ENCODE measurements at places on chromosomes 3 and 15. TPM values are rescaled to one million over a fixed set of nuclear protein-coding genes. Genes with fewer than 3 reads are reported as not detected.

- DNase-seq: no peak
- no peak overlapping the region for H3K27ac ChIP-seq
- H3K36me3 ChIP-seq: no peaks in the 10 kb centered on the region
- H3K4me3 ChIP-seq: no peak overlapping the region
- no peaks in the 10 kb centered on the region for H3K27me3 ChIP-seq
- H3K4me1 ChIP-seq: peaks cover 7% of the 10 kb centered on the region
These were observed 21.6 kb upstream of the DUSP7 start for GRCh38 chr3:52077925-52078324.

- no peaks in the 10 kb centered on the region for H3K27me3 ChIP-seq
- no peak for DNase-seq
- no peak overlapping the region for H3K27ac ChIP-seq
- H3K4me3 ChIP-seq: no peak overlapping the region
These were observed 6.9 kb downstream of the DENND4A start for GRCh38 chr15:65785151-65785550.

DNA sequence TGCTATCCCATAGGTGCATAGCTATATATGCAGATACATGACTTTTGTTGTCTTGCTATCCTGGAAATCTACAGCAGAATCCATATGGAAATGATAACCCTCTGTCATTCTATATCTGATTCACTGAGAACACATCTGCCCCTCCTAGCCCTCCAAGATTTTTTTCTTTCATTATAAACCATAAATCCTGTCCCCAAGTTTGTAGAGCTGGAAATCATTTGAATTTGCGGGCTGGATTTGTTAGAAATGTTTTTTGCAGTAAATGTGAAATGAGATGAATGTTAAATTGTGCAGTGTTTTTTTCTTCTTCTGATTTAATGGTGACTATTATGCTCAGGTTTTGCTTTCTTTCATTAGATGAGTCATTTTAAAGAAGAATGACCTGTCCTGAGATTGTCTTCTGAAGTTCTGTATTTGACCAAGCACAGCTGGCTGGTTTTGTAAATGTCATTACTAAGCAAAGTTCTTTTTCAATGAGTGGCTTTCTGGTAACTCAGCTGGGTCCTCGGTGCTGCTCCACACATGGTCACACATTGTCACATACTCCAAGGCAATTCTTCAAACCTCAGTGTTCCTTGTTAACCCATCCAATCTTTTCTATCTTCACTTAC lies 25.3 kb upstream of the ABHD17C start:
- DNase-seq: no peak
- no peak overlapping the region for H3K4me3 ChIP-seq
- H3K27me3 ChIP-seq: no peaks in the 10 kb centered on the region
- H3K4me1 ChIP-seq: no peaks in the 10 kb centered on the region

- H3K36me3 ChIP-seq: no peaks in the 10 kb centered on the region
- H3K27me3 ChIP-seq: no peaks in the 10 kb centered on the region
- H3K4me3 ChIP-seq: no peak overlapping the region
These were observed 50.2 kb downstream of the CHDH start for GRCh38 chr3:53795789-53796560.

DNA sequence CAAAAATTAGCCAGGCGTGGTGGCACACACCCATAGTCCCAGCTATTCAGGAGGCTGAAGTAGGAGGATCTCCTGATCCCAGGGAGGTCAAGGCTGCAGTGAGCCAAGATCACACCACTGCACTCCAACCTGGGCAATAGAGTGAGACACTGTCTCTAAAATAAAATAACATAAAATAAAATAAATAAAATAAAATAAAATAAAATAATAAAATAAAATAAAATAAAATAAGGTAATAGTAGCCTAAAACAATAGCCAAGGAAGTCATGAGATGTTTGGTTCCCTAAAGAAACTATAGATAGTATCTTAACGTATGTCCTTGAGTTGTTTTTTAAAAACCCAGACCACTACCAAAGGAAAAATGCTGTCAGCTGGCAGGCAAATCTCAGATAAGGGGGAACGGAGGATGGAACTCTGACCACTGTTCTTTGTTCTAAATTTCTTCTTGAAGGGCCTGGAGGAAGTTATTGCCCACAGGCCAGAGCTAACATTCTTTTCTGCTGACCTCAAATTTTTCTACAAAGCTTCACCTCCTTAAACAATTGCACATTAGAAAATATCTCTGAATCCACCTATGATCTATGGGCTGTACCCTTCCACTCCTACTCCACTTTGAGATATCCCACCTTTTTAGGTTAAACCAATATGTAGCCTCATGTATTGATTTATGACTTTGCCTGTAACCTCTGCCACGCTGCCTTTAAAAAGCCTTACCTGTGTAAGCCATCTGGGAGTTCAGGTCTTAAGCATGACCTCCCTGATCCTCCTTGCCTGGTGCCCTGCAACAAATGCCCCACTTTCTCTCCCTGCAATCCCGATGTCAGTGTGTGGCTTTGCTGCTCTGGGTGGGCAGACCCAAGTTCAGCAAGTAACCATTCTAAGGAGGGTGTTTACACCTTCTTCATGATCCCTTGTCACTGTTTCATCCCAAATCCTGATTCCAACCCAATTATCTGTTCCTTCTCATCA lies 126.2 kb upstream of the BHLHE40 start:
- H3K4me3 ChIP-seq: no peak overlapping the region
- peaks cover 24% of the 10 kb centered on the region for H3K4me1 ChIP-seq
- no peak overlapping the region for H3K27ac ChIP-seq

Gene FOXB1
- not detected for total RNA-seq

Gene PPP1R14D
- not detected for total RNA-seq
